ENCODE measurements at places on chromosomes 12 and 14. TPM values are rescaled to one million over a fixed set of nuclear protein-coding genes. Genes with fewer than 3 reads are reported as not detected.
A peak's percentile ranks its signal among the peaks of the same experiment; 100 is the strongest.

RERG gene
- polyA plus RNA-seq: 6.8 TPM

DNA sequence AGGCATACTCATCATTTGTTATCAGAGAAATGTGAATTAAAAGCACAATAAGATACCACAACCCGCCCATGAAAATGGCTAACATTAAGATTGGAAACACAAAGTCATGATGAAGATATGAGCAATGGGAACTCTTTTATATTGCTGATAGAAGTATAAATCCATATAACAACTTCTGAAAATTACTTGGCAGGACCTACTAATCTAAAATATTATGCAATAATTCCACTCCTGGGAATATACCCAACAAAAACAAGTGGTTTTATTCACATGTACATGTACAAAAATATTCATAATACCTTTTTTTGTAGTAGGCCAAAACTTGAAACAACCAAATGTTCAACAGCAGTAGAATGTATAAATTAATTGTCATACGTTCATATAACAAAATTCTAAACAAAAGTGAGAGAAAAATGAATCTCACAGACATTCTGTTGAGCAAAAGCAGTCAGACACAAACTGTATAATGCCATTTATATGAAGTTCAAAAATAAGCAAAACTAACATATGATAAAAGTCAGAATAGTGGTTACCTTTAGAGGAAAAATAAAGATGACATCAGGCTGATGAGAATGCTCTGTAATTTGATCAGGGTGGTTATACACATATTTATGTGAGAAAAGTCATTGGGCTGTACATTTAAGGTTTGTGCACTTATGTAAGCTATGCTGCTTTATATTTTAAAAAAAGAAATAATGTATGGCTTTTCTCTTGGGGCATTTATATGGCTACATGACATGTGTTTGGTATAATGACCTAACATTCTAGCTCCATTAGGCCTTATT is 309.2 kb upstream of the KITLG start:
- no peak overlapping the region for H3K27ac ChIP-seq
- H3K27me3 ChIP-seq: no peaks in the 10 kb centered on the region
- H3K36me3 ChIP-seq: no peaks in the 10 kb centered on the region
- no peak for DNase-seq
- H3K4me1 ChIP-seq: no peaks in the 10 kb centered on the region
- no peak overlapping the region for H3K4me3 ChIP-seq

DNA sequence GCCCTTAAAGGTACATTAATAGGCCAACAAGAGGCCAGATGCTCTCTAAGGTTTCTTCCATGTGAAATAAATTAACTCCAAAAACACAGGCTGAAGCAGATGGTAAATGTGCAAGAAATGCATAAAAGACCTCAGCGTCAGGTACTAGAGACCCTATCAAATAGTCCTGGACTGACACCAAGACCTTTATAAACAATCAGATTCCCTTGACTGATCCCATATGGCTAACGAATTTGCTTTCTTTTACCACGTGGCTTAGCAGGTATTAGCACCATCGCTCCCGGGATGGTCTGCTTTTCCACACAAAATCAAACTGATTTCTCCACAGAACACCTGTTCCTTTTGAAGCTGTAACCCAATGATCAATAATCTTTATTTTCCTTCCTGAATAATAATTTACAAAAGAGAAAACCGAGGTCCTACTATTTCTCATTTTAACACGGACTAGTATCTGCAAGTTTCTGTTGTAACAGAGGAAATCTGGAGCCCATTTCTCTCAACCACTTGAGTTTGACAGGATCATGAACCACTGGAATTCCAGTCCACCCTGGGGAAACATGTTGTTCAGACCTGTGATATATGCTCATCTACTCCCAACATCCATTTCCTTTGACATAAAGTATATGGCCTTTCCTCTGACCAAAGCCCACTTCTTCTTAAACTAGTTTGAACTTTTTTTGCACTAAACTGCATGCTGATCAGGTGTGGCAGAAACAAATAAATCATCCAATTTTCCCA is 48.2 kb upstream of the DAAM1 start:
- H3K36me3 ChIP-seq: no peaks in the 10 kb centered on the region
- no peak overlapping the region for H3K27ac ChIP-seq
- no peak for DNase-seq
- no peaks in the 10 kb centered on the region for H3K27me3 ChIP-seq
- H3K4me1 ChIP-seq: no peaks in the 10 kb centered on the region

- H3K4me1 ChIP-seq: peaks cover 5% of the 10 kb centered on the region
- peaks cover 20% of the 10 kb centered on the region for H3K36me3 ChIP-seq
- no peak overlapping the region for H3K4me3 ChIP-seq
- no peaks in the 10 kb centered on the region for H3K27me3 ChIP-seq
Measured at GRCh38 chr14:75040959-75041358, 10.3 kb downstream of the MLH3 start.

- H3K27me3 ChIP-seq: no peaks in the 10 kb centered on the region
- no peak overlapping the region for H3K4me3 ChIP-seq
- peaks cover 7% of the 10 kb centered on the region for H3K4me1 ChIP-seq
- peak; percentile 44 for DNase-seq
- peaks cover 12% of the 10 kb centered on the region for H3K36me3 ChIP-seq
- H3K27ac ChIP-seq: peak overlapping the region; percentile 0
Measured at GRCh38 chr12:95083938-95084337, 10.5 kb upstream of the NR2C1 start.

HOXC10 gene
- 0.19 TPM for polyA plus RNA-seq

DICER1 gene
- 32.2 TPM for polyA plus RNA-seq

GRCh38 chr14:43001731-43002130 is 1395.1 kb downstream of the LRFN5 start:
- DNase-seq: no peak
- no peaks in the 10 kb centered on the region for H3K4me1 ChIP-seq
- H3K27ac ChIP-seq: no peak overlapping the region
- H3K4me3 ChIP-seq: no peak overlapping the region
- no peaks in the 10 kb centered on the region for H3K36me3 ChIP-seq

GRCh38 chr14:75151851-75152250 is 24.6 kb downstream of the TMED10 start:
- H3K36me3 ChIP-seq: peaks cover 15% of the 10 kb centered on the region
- no peak overlapping the region for H3K4me3 ChIP-seq
- DNase-seq: no peak
- H3K4me1 ChIP-seq: no peaks in the 10 kb centered on the region

- no peak for DNase-seq
- no peaks in the 10 kb centered on the region for H3K36me3 ChIP-seq
- H3K4me1 ChIP-seq: peaks cover 17% of the 10 kb centered on the region
Measured at GRCh38 chr14:77603654-77604255, 12.7 kb downstream of the SPTLC2 start.

OR11H6 gene
- not detected for polyA plus RNA-seq

DNA sequence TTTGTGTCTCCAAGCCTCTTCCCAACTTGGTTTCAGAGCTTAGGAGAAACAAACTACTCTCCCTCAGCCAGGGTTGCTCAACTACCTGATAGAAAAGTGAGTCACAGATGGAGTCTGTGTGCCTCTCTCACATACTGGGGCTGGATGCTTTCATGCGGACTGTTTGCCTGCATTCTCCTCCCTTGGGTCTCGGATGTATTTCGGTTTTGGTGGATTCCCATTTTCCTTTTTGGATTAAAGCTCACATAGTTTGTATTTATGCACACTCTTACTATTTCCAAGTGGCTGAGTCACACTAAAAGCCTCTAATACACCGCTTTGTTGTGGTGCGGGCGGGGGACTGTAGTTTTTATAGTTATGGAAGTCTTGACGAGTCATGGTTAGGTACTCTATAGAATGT is 505.4 kb downstream of the LRFN5 start:
- H3K36me3 ChIP-seq: no peaks in the 10 kb centered on the region
- no peak overlapping the region for H3K4me3 ChIP-seq
- no peak overlapping the region for H3K27ac ChIP-seq
- DNase-seq: no peak
- no peaks in the 10 kb centered on the region for H3K4me1 ChIP-seq

- no peak for DNase-seq
- no peaks in the 10 kb centered on the region for H3K36me3 ChIP-seq
- H3K27ac ChIP-seq: no peak overlapping the region
- no peak overlapping the region for H3K4me3 ChIP-seq
- no peaks in the 10 kb centered on the region for H3K4me1 ChIP-seq
Measured at GRCh38 chr12:118501489-118501888, 125.1 kb downstream of the SUDS3 start.

DNA sequence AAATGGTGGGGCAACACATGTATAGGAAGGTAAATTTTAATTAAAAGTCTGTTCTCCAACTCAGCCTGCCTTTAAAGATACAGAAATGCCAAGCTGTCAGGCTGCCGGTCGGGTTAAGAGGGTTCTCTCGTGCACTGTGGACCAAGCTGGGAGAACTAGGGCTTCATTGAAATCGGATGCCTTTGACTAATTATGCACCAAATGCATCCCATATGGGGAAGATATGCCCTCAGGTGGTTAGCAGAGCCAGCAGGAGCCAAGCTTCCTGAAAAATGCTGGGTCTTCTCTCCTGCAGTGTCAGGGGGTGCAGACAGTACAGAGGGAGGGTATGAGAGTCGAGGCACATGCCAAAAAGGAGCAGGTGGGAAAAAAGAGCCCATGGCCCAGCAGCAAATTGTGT is 236.1 kb downstream of the CACNA1C start:
- H3K27me3 ChIP-seq: no peaks in the 10 kb centered on the region
- peaks cover 5% of the 10 kb centered on the region for H3K4me1 ChIP-seq
- no peak for DNase-seq
- no peak overlapping the region for H3K4me3 ChIP-seq
- H3K27ac ChIP-seq: no peak overlapping the region
- no peaks in the 10 kb centered on the region for H3K36me3 ChIP-seq

DNA sequence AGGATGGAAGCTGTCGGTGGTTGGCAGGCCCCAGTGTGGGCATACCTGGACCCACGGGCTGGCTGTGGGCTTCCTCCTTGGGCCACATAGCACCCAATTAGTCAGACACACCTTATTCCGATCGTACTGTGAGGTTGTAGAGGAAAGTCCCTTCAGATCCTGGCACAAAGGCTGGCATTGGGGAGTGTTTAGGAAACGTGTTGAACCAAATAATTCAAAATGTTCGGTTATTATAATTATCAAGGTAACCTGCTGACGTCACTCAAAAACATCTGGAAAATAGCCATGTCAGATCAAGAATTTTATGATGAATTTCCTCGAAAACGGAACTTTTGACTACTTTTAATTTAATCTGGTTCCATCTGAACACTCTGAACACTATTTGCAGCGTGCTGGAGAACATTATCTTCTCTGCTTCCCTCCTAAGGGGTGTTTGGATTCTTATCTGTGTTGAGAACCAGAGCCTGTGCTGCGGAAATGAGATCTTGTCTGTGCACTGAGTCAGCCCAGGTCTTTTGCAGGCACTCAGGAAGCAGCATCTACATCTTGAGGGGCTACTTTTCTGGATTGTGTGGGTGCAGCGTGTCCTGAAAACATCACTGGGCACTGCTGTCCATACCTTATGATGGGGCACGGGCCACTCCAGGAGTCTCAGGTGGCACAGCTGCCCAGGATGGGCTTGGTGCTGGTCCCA is 100.3 kb downstream of the SLC25A47 start:
- H3K36me3 ChIP-seq: no peaks in the 10 kb centered on the region
- no peaks in the 10 kb centered on the region for H3K4me1 ChIP-seq
- no peak for DNase-seq
- no peak overlapping the region for H3K27ac ChIP-seq
- no peak overlapping the region for H3K4me3 ChIP-seq
- H3K27me3 ChIP-seq: no peaks in the 10 kb centered on the region

SLC16A7 gene
- polyA plus RNA-seq: 4.2 TPM

SDSL gene
- 17.4 TPM for polyA plus RNA-seq

GRCh38 chr12:98678946-98679610 is 34.0 kb downstream of the APAF1 start:
- H3K36me3 ChIP-seq: peaks cover 65% of the 10 kb centered on the region
- H3K4me3 ChIP-seq: no peak overlapping the region
- H3K4me1 ChIP-seq: no peaks in the 10 kb centered on the region
- H3K27me3 ChIP-seq: no peaks in the 10 kb centered on the region
- no peak overlapping the region for H3K27ac ChIP-seq

CLEC7A gene
- polyA plus RNA-seq: 8.3 TPM

GRCh38 chr14:96739200-96739910 is 57.8 kb upstream of the VRK1 start:
- H3K27ac ChIP-seq: no peak overlapping the region
- H3K4me1 ChIP-seq: peaks cover 5% of the 10 kb centered on the region
- no peaks in the 10 kb centered on the region for H3K36me3 ChIP-seq
- no peak for DNase-seq
- peaks cover 66% of the 10 kb centered on the region for H3K27me3 ChIP-seq

- DNase-seq: peak; percentile 71
- no peak overlapping the region for H3K4me3 ChIP-seq
- H3K27me3 ChIP-seq: no peaks in the 10 kb centered on the region
- peak overlapping the region; percentile 39 for H3K27ac ChIP-seq
Measured at GRCh38 chr12:16076970-16077522, 165.9 kb downstream of the DERA start.

SERPINA10 gene
- 0.90 TPM for polyA plus RNA-seq

DNA sequence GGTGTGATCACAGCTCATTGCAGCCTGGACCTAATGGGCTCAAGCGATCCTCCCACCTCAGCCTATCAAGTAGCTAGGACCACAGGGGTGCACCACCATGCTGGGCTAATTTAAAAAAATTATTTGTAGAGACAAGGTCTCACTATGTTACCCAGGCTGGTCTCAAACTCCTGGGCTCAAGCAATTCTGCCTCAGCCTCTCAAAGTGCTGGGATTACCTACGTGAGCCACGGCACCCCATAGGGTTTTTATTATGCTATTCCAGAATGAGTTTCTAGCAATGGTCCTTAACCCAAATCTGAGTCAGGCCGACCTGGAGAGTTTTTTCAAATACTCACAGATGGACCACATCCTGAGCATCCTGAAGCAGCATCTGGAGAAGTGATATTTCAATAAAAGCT is 159.8 kb downstream of the CPNE8 start:
- no peak overlapping the region for H3K4me3 ChIP-seq
- H3K4me1 ChIP-seq: no peaks in the 10 kb centered on the region
- H3K27ac ChIP-seq: no peak overlapping the region
- H3K27me3 ChIP-seq: no peaks in the 10 kb centered on the region
- DNase-seq: no peak
- H3K36me3 ChIP-seq: no peaks in the 10 kb centered on the region

GRCh38 chr12:32223941-32224340 is 117.3 kb downstream of the BICD1 start:
- no peak overlapping the region for H3K27ac ChIP-seq
- no peaks in the 10 kb centered on the region for H3K27me3 ChIP-seq
- no peak overlapping the region for H3K4me3 ChIP-seq
- H3K4me1 ChIP-seq: no peaks in the 10 kb centered on the region
- H3K36me3 ChIP-seq: no peaks in the 10 kb centered on the region
- no peak for DNase-seq

- H3K36me3 ChIP-seq: no peaks in the 10 kb centered on the region
- H3K4me3 ChIP-seq: no peak overlapping the region
- H3K4me1 ChIP-seq: no peaks in the 10 kb centered on the region
- no peak overlapping the region for H3K27ac ChIP-seq
- peaks cover 9% of the 10 kb centered on the region for H3K27me3 ChIP-seq
Measured at GRCh38 chr14:72682188-72682587, 211.7 kb downstream of the DPF3 start.

KLRK1 gene
- 4.2 TPM for polyA plus RNA-seq

FGD4 gene
- polyA plus RNA-seq: 18.8 TPM

All from large intestine (tissue), 12 donors.